ENCODE measurements at places on chromosomes 6 and 20. TPM values are rescaled to one million over a fixed set of nuclear protein-coding genes. Genes with fewer than 3 reads are reported as not detected.

HIVEP1 gene
- total RNA-seq = 13.2 TPM

RSPH4A gene
- under 0.01 TPM for total RNA-seq

- H3K27me3 ChIP-seq = no peaks in the 10 kb centered on the region
- H3K27ac ChIP-seq = no peak overlapping the region
- no peaks in the 10 kb centered on the region for H3K4me1 ChIP-seq
- no peak for DNase-seq
- H3K36me3 ChIP-seq = no peaks in the 10 kb centered on the region
Observed at GRCh38 chr6:141077355-141078333, 1055.1 kb upstream of the GJE1 start.

- H3K27me3 ChIP-seq = no peaks in the 10 kb centered on the region
- H3K27ac ChIP-seq = peak overlapping the region; percentile 97
- peak overlapping the region; percentile 57 for H3K4me3 ChIP-seq
- H3K4me1 ChIP-seq = peaks cover 94% of the 10 kb centered on the region
- DNase-seq = peak; percentile 91
- H3K36me3 ChIP-seq = no peaks in the 10 kb centered on the region
Observed at GRCh38 chr20:37522260-37523011, 1.4 kb downstream of the NNAT start.

- no peak overlapping the region for H3K27ac ChIP-seq
- H3K36me3 ChIP-seq = no peaks in the 10 kb centered on the region
- no peak for DNase-seq
Observed at GRCh38 chr20:59207742-59208357, 44.2 kb downstream of the ZNF831 start.

- H3K4me3 ChIP-seq = no peak overlapping the region
- DNase-seq = no peak
- H3K27ac ChIP-seq = no peak overlapping the region
Observed at GRCh38 chr6:18186033-18186432, 30.8 kb downstream of the KDM1B start.

- peak overlapping the region; percentile 85 for H3K27ac ChIP-seq
- H3K4me1 ChIP-seq = no peaks in the 10 kb centered on the region
- H3K4me3 ChIP-seq = no peak overlapping the region
- no peaks in the 10 kb centered on the region for H3K36me3 ChIP-seq
- no peak for DNase-seq
Observed at GRCh38 chr6:109300874-109301273, 81.4 kb downstream of the CD164 start.

- DNase-seq = no peak
- peaks cover 26% of the 10 kb centered on the region for H3K4me1 ChIP-seq
- H3K4me3 ChIP-seq = no peak overlapping the region
- no peaks in the 10 kb centered on the region for H3K27me3 ChIP-seq
Observed at GRCh38 chr6:13466304-13467215, 20.8 kb downstream of the GFOD1 start.

IYD gene
- total RNA-seq = under 0.01 TPM

KIFC1 gene
- 0.49 TPM for total RNA-seq

HCRTR2 gene
- not detected for total RNA-seq

DNA sequence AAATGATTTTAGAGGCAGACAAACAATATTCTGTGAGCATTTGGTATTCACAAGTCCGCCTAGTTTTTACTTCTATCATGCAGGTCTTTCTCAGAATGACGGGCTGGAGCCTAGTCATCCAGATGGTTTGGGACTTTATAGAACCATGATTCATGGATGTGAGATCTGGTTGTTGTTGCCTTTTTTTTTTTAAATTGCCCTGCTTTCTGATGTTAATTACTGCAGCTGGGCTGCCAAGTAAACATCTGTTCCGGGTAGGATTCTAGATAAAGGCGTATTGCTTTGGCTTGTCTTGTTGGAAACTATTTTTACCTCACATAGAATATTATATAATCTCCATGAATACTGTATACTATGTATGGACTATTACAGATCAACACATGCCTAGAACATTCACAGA lies 58.1 kb downstream of the RNF217 start:
- no peaks in the 10 kb centered on the region for H3K27me3 ChIP-seq
- H3K36me3 ChIP-seq = no peaks in the 10 kb centered on the region
- no peak overlapping the region for H3K4me3 ChIP-seq
- peaks cover 26% of the 10 kb centered on the region for H3K4me1 ChIP-seq

DNA sequence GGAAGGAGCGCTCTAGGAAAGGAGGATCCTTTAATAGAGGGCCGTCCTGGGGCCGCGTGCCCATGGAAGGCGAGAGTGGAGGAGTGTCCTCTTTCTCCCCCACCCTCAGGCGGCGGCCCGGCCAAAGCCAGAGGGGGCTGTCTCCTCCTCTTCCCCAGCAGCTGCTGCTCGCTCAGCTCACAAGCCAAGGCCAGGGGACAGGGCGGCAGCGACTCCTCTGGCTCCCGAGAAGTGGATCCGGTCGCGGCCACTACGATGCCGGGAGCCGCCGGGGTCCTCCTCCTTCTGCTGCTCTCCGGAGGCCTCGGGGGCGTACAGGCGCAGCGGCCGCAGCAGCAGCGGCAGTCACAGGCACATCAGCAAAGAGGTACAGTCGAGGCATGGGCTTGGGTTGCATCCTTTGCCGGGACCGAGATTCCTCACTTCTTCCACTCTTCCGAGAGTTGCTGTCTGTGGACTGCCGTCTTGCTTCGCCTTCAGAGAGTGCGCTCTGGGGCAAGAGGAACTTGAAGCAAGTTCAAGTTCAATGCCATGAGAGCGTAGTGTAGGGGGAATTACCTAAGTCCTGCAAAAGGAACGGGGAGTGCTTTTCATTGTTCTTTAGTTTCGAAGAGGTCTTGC lies at the start of gene LAMA2:
Gene LAMA2 (plus strand): TSS at position 148 of the 621 bp plus-strand sequence. CDS start 108 bp downstream, at position 256.
- peaks cover 7% of the 10 kb centered on the region for H3K4me1 ChIP-seq
- peak within 1 kb of the TSS; percentile 70 for H3K27ac ChIP-seq
- no peaks in the 10 kb centered on the region for H3K27me3 ChIP-seq
- H3K36me3 ChIP-seq = no peaks in the 10 kb centered on the region
- peak; percentile 92 for DNase-seq

- no peaks in the 10 kb centered on the region for H3K4me1 ChIP-seq
- H3K27ac ChIP-seq = no peak overlapping the region
- no peaks in the 10 kb centered on the region for H3K36me3 ChIP-seq
- no peak for DNase-seq
Observed at GRCh38 chr20:50467718-50468356, 42.3 kb upstream of the PTPN1 start.

- no peaks in the 10 kb centered on the region for H3K27me3 ChIP-seq
- no peaks in the 10 kb centered on the region for H3K4me1 ChIP-seq
- DNase-seq = no peak
- no peak overlapping the region for H3K27ac ChIP-seq
- no peaks in the 10 kb centered on the region for H3K36me3 ChIP-seq
Observed at GRCh38 chr6:48985025-48985424, 478.0 kb downstream of the MMUT start.

- H3K4me3 ChIP-seq = no peak overlapping the region
- H3K4me1 ChIP-seq = no peaks in the 10 kb centered on the region
- no peaks in the 10 kb centered on the region for H3K36me3 ChIP-seq
- H3K27ac ChIP-seq = no peak overlapping the region
Observed at GRCh38 chr6:119318730-119319129, 30.8 kb downstream of the MAN1A1 start.

CST2 gene
- total RNA-seq = not detected

ADNP gene
- 45.7 TPM for total RNA-seq

DNA sequence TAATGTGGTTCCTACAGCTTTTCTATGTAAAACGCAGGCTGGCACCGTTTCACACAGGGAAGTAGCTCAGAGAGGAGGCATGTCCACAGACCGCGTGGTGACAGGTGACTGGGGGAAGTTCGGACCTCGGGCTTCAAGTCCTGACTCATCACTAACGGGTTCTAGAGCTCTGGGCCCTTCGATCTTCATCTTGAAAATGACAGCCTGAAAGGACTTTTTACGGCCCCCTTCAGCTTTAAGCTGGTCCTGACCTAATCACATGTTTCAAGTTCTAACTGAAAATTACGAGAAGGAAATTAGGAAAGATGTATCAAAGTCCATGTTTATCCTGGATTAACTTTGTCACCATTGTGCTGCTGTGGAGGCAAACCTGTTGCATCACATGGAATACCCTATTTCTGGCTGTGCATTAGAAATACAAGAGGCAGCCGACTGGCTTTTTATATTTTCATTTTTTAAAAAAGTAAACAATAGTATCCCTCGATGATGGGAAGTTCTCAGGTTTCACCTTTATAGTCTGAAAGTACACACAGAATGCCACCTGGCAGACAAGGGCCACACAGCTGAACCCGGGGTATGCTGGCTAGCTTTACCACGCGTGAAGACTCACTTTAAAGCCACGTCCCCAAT lies 2.0 kb downstream of the MAN1A1 start:
- peaks cover 49% of the 10 kb centered on the region for H3K4me1 ChIP-seq
- peak overlapping the region; percentile 97 for H3K4me3 ChIP-seq
- no peaks in the 10 kb centered on the region for H3K36me3 ChIP-seq
- peak; percentile 76 for DNase-seq
- no peaks in the 10 kb centered on the region for H3K27me3 ChIP-seq

- H3K4me1 ChIP-seq = no peaks in the 10 kb centered on the region
- no peak for DNase-seq
- peak overlapping the region; percentile 18 for H3K27ac ChIP-seq
- H3K4me3 ChIP-seq = no peak overlapping the region
Observed at GRCh38 chr20:49685161-49685601, 28.5 kb downstream of the B4GALT5 start.

DNA sequence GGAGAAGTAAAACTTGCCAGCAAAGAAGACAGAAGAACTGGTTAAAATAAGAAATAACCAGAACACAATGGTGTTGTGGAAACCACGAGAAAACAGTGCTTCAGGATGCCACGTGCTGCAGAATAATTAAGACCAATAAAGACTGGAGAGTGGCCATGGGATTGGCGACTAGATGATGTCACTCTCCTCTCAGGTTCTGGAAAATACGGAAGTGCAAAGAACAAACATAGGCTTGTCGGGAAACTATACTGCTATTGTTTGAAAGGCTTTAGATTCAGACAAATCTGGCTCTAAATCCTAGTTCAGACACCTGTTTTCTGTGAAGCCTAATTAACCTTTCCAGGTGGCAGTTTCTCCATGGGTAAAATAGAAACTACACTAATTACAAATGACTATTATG lies 138.4 kb upstream of the STXBP5 start:
- no peak for DNase-seq
- H3K36me3 ChIP-seq = no peaks in the 10 kb centered on the region
- peaks cover 6% of the 10 kb centered on the region for H3K4me1 ChIP-seq
- no peaks in the 10 kb centered on the region for H3K27me3 ChIP-seq
- no peak overlapping the region for H3K4me3 ChIP-seq
- H3K27ac ChIP-seq = no peak overlapping the region

DNA sequence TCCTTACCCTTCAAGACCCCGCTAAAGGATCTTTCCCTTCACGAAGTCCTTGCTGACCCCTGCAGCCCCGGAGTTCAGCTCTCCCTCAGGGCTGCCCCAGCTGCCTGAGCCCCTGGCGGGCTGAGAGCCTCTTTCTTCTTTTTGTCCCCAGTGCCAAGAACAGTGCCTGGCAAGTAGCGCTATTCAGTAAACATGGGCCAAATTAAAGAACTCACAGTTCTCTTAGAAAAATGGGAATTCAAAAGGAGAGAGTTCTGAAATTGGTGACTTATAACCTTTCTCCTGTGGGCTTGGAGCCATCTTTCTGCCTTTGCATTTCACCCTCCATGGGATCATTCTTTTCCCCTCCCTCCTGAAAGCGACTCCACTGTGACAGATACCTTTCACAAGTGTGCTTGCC lies 227.2 kb downstream of the TMEM242 start:
- no peaks in the 10 kb centered on the region for H3K4me1 ChIP-seq
- H3K36me3 ChIP-seq = no peaks in the 10 kb centered on the region
- H3K27ac ChIP-seq = no peak overlapping the region
- no peaks in the 10 kb centered on the region for H3K27me3 ChIP-seq

PCMT1 gene
- total RNA-seq = 95.0 TPM

DNA sequence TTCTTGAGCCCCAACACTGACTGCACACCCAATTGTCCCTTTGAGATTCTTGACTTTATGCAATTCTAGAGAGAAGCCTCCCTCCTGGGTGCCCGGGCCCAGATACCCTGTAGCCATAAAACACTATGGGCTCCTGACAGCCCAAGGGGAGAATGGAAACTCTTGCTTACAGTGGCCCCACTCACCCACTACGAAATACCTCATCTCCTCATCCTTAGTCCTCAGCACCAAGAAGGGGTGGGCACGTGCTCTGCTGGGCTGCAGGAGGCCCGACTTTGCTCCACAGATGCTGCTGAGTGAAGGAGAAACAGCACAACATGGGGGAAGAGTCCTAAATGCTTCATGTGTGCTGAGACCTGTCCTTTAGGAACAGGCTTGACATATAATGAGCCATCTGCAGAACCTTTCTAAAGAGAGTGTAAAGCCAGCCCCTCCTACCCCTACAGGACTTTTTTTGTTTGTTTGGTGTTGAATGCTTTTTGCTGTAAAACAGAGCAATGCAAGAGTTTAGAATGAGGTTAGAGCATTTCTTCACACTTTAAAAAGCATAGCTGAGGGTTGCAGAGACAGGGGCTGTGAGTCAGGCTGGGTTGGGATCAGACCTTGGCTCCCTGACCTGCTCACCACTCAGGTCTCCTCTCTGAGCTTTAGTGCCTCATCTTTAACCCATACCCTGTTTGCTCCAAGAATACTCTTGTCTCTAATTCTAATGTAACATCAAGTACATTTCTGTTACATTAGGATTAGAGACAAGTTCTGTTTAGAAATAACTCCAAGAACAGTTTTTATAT lies 17.6 kb upstream of the SIRPG start:
- H3K4me3 ChIP-seq = no peak overlapping the region
- no peak for DNase-seq
- H3K36me3 ChIP-seq = no peaks in the 10 kb centered on the region
- no peak overlapping the region for H3K27ac ChIP-seq
- no peaks in the 10 kb centered on the region for H3K27me3 ChIP-seq

FNDC1 gene
- total RNA-seq = 17.7 TPM

GRCh38 chr6:53492860-53493634 lies 51.9 kb downstream of the GCLC start:
- no peak overlapping the region for H3K27ac ChIP-seq
- H3K4me3 ChIP-seq = peak overlapping the region; percentile 12
- no peaks in the 10 kb centered on the region for H3K27me3 ChIP-seq
- peaks cover 3% of the 10 kb centered on the region for H3K36me3 ChIP-seq
- no peaks in the 10 kb centered on the region for H3K4me1 ChIP-seq
- DNase-seq = no peak

FAM83B gene
- under 0.01 TPM for total RNA-seq

- no peaks in the 10 kb centered on the region for H3K36me3 ChIP-seq
- no peak for DNase-seq
- H3K4me1 ChIP-seq = no peaks in the 10 kb centered on the region
- H3K27me3 ChIP-seq = no peaks in the 10 kb centered on the region
- H3K4me3 ChIP-seq = no peak overlapping the region
Observed at GRCh38 chr6:104705095-104705707, 154.5 kb downstream of the HACE1 start.

- no peak overlapping the region for H3K27ac ChIP-seq
- peaks cover 22% of the 10 kb centered on the region for H3K4me1 ChIP-seq
- H3K27me3 ChIP-seq = no peaks in the 10 kb centered on the region
- no peak for DNase-seq
- no peak overlapping the region for H3K4me3 ChIP-seq
Observed at GRCh38 chr20:15561707-15562404, 1011.4 kb downstream of the KIF16B start.

SLC44A4 gene
- total RNA-seq = not detected

GRCh38 chr6:35624341-35625070 lies 64.2 kb downstream of the FKBP5 start:
- DNase-seq = no peak
- no peak overlapping the region for H3K27ac ChIP-seq
- no peaks in the 10 kb centered on the region for H3K4me1 ChIP-seq
- no peak overlapping the region for H3K4me3 ChIP-seq
- H3K36me3 ChIP-seq = peaks cover 6% of the 10 kb centered on the region
